ENCODE measurements at places on chromosomes 2 and 18. TPM values are rescaled to one million over a fixed set of nuclear protein-coding genes. Genes with fewer than 3 reads are reported as not detected.

- no peak for DNase-seq
These were observed 603.8 kb downstream of the PLCL1 start for GRCh38 chr2:198408171-198408570.

DNA sequence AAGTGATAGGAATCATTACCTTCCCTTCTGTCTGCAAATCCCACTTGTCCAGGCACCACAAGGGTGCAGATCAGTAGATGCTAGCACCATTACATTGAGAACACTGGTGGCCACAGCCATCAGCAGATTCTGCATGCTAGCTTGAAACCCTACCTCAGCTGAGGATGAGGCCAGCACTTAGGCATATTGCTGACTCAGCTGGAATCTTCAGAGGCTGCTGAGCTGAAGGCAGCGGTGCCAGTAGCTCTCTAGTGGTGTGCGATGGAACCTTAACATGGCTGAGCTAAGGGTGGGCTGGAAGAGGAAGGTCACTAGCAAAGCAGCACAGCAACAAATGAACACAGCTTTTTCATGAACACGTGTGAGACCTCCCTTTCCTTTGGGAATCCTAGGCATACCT is 19.0 kb upstream of the CPO start:
- DNase-seq: no peak

DNA sequence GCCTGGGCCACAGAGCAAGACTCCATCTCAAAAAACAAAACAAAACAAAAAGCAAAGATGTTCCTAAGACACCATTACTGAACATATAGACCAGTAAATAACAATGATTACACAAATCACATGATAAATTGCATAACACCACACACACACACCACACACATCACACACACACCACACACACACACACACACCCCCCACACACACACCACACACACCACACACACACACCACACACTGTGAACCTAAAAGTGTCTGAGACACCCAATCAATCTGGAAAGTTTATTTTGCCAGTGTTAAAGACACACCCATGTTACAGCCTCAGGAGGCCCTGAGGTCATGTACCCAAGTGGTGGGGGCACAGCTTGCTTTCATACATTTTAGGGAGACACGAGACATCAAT is 62.6 kb upstream of the ASAP2 start:
- DNase-seq: no peak

The GPN1 gene
- polyA plus RNA-seq: 63.6 TPM

The CD207 gene
- not detected for polyA plus RNA-seq

The ACYP2 gene
- 12.6 TPM for polyA plus RNA-seq
